Gastroesophageal sphincter (tissue), 4 donors: ENCODE measurements at places on chromosomes 2 and 18.

DNA sequence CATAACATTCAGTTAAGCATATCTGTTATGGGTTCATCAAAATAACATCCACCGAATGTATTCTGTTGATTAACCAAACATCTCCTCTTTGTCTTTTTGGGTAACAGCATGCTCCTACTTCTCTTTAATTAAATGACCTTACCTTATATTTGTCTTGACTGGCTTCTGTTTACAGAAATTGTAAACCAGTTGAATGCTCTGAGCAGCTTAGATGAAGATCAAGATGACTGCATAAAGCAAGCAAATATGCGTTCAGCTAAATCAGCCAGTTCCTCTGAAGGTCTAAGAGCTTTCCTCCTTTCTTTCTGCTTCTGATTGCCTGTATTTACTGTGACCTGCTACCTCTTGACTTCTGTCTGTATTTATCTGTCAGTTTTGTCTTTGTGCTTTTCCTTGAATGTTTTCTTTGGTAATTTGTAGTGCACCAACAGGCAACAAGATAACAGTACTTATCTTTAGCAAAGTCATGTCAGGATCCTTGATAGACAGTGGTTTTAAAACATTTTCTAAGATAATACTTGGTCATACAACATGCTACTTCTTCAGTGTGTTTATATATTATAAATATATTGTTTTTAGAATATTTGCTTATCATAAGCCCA lies 152.8 kb downstream of the EHBP1 start:
- no peak for ATAC-seq

- ATAC-seq: no peak
Observed at GRCh38 chr2:112910865-112911264, at the start of gene IL37. IL37 (plus strand) TSS chr2:112911165; CDS start chr2:112913013, 1,848 bp downstream.

DNA sequence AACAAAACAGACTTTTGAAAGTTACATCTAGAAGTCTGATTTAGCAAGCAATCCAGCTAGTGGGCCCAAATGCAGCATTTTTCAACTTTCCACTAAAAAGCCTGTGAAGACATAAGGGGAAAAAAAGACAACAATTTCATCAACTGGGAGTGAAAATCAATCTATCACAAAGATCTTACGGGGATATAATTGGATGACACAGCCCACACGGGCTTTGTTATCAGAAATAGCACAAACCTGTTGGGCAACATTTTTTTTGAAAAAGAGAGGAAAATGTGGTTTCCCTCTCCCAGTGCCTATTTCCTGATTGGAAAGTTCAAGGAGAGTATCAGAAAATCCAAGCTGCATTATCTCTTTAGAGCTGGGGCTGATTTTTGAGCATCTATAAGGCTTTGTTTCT lies 132.7 kb downstream of the EVA1A start:
- no peak for ATAC-seq

GRCh38 chr2:121149384-121149783 lies 135.6 kb downstream of the TFCP2L1 start:
- ATAC-seq: no peak

GRCh38 chr18:46759890-46760289 lies 3.0 kb upstream of the ST8SIA5 start:
- no peak for ATAC-seq

- no peak for ATAC-seq
Observed at GRCh38 chr2:43169987-43170386, 56.4 kb downstream of the ZFP36L2 start.

DNA sequence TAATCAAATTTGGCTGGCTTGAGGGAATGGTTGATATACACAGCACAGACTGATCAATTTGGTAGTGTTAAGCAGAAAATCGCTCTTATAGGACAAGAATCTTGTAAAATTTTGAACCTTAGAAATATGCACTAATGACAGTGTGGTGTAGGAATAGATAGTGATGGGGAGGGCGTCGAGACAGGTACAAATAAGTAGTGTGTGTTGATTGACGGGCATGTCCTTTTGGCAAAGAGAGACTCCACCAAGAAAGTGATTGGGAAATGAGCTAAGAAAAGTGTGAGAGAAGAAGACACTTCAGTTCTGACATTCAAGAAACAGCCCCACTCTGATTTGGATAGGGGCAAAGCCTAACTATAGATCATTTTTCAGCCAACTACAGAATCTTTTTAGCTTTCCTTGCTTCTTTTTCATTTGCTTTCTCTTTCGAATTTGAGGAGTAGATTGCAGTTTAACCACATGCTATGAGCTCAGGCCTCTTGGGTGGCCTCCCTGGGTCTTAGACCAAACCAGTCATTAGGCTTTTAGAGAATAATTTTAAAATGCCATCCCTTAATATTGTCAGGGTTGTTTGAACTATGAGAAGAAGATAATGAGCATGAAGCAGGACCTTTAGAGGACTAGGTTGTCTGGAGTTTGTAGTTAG lies 127.1 kb downstream of the CERS6 start:
- ATAC-seq: no peak

- no peak for ATAC-seq
Observed at GRCh38 chr2:6446938-6447608, 418.6 kb downstream of the CMPK2 start.

GRCh38 chr2:206647985-206648384 lies 5.7 kb downstream of the FAM237A start:
- no peak for ATAC-seq

- ATAC-seq: no peak
Observed at GRCh38 chr2:240917009-240917683, 11.0 kb downstream of the CROCC2 start.

GRCh38 chr2:12008425-12009061 lies 262.1 kb downstream of the LPIN1 start:
- ATAC-seq: no peak

DNA sequence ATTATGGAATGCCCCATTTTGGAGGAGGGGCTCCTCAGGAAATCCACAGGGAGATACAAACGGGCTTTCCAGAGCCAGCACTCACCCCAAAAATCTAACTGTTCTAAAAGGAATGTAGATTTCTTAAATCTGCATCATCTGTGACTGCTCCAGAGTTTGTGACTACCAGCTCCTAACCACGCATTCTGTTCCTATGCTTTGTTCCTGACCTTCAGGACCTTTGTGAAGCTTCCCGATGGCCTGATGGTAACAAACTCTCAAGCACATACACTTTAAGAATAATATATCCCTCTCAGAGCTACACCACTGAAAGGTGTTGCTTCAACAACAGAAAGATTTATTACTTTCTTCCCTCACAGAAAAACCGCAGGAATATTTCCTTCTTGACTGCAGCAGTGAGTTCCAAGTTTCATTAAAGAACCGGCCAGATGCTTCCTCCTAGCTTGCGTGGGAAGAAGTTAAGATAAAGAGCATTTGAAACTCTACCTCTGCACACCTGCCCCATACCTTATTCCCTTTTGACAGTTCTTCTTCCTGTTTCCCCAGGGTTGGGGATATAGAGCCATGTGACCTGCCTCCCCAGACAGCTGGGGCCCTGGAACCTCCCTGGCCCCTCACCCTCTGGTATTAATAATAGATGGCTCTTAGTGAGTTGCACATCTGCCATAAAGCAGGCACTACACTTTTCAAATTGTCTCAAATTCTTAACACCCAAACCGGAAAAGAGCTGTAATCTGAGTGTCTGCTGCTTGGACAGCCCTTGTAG lies 40.2 kb upstream of the EML4 start:
- ATAC-seq: no peak

GRCh38 chr2:207695293-207695692 lies 16.1 kb upstream of the CCNYL1 start:
- no peak for ATAC-seq

DNA sequence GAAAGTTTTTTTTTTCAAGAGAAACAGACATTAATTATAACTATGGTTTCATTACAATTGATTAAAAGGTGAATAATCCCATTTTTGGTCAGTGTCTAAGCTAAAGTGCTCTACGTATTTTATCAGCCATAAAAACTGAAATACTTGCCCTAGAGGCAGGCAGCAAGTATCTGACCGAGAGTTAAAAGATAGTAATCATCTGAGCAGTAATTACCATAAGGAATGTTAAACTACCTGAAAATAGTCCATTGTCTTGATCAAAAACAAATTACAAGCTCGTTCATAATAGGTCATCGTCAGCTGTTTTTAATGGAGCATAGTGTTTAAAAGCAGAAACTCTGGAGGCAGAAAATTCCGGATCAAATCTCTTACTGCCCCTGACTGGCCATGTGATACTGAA lies 105.7 kb upstream of the ZEB2 start:
- no peak for ATAC-seq

DNA sequence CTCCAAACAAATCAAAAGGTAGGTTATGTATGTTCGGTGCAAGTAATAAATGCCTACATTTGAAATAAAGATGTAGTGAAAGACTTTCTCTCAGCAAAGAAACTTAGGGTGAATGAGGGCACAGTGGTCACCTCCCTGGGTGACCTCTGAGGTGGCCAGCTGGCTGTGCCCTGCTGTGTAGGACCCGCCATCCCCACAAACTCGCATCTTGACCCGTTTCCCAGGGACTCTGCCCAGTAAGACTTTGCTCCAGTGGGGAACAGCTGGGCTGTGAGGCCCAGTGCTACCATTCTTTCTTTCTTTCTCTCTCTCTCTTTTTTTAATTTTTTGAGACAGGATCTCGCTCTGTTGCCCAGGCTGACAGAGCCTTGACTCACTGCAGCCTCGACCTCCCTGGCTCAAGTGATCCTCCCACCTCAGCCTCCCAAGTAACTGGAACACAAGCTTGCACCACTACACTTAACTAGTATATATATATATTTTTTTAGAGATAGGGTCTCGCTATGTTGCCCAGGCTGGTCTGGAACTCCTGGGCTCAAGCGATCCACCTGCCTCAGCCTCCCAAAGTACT lies 8.2 kb upstream of the GAREM2 start:
- ATAC-seq: no peak

- no peak for ATAC-seq
Observed at GRCh38 chr2:84217456-84217855, 241.6 kb downstream of the SUCLG1 start.

- ATAC-seq: no peak
Observed at GRCh38 chr2:212098966-212099365, 439.6 kb downstream of the ERBB4 start.

GRCh38 chr2:234745347-234745746 lies 206.5 kb upstream of the SH3BP4 start:
- no peak for ATAC-seq

DNA sequence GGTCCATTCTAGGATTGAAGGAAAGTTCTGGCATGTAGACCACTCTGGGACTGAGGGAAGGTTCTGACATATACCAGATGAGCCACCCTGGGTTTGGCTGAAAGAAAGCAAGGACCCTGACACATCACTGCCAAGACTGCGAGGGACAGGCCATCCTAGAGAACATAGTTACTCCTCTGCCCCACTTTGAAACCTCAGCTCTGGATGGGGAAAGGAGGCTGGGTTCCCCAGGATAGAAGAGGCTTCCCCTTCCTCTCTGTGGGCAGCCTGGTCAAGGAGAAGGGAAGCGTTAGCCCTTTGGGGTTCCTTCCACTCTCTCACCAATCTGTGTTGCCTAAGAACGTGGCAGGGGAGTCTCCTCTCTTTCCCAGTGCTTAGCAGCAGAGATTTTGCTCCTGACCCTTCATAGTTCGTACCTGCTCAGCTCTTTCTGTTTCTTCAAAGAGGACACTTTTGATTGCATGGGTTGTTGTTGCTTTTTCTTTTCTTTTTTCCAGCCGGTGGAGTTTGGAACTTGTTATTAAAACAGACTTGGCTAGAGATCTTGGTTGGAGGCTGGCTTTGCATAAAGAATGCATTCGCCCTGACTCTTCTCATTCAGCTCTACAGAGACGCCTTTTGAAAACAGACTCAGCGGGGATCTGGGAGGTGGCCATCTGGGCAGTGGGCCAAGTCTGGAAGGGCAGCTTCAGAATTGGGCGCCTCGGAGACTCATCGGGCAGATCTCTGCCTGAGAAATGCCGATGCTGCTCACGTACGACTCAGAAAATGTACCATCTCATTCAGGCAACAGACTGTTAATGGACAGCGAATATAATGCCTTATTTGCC lies 166.1 kb downstream of the CLIP4 start:
- peak; percentile 49 for ATAC-seq

GRCh38 chr2:237774811-237775553 lies 23.6 kb upstream of the RBM44 start:
- peak; percentile 49 for ATAC-seq

DNA sequence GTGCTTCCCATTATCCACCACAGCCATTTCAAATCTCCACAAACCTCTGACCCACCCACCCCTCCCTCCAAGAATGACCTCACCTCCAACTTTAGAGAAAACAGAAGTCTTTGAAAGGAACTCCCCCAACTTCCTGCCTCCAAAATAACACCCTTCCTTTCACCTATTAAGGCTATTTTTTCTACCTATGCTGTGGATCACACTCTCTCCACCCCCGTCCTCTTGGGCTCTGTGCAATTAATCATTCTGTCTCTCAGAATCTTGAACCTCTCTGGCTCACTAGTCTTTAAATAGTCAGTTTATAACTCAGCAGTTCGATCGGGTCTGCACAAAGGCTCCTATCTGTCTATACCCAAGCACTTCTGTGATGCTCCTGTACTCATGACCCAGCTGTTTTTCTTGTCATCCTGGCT lies 37.3 kb upstream of the XPO1 start:
- no peak for ATAC-seq
